Vagina (tissue), 2 donors: ENCODE measurements at places on chromosomes 5 and 9. TPM values are rescaled to one million over a fixed set of nuclear protein-coding genes. Genes with fewer than 3 reads are reported as not detected.

CARD6 gene
- total RNA-seq = 12.3 TPM

CDC20B gene
- total RNA-seq = not detected

CLK4 gene
- total RNA-seq = 31.9 TPM

WDR31 gene
- 2.0 TPM for total RNA-seq

- no peak overlapping the region for H3K27ac ChIP-seq
- H3K36me3 ChIP-seq = no peaks in the 10 kb centered on the region
- H3K27me3 ChIP-seq = no peaks in the 10 kb centered on the region
- H3K4me3 ChIP-seq = no peak overlapping the region
- H3K4me1 ChIP-seq = no peaks in the 10 kb centered on the region
- no peak for DNase-seq
These were observed 124.3 kb downstream of the STK32A start for GRCh38 chr5:147359101-147359500.

GRCh38 chr5:10974850-10975249, 213.8 kb upstream of the DAP start:
- H3K4me3 ChIP-seq = no peak overlapping the region
- H3K4me1 ChIP-seq = no peaks in the 10 kb centered on the region
- no peaks in the 10 kb centered on the region for H3K36me3 ChIP-seq
- no peaks in the 10 kb centered on the region for H3K27me3 ChIP-seq
- no peak for DNase-seq

- no peak for DNase-seq
- no peaks in the 10 kb centered on the region for H3K36me3 ChIP-seq
- no peak overlapping the region for H3K27ac ChIP-seq
- H3K4me1 ChIP-seq = peaks cover 18% of the 10 kb centered on the region
- H3K4me3 ChIP-seq = no peak overlapping the region
These were observed 59.8 kb downstream of the NREP start for GRCh38 chr5:111697215-111697614.

GRCh38 chr5:176716320-176716719, 69.0 kb downstream of the TSPAN17 start:
- no peak overlapping the region for H3K4me3 ChIP-seq
- H3K27ac ChIP-seq = no peak overlapping the region
- no peaks in the 10 kb centered on the region for H3K36me3 ChIP-seq
- no peaks in the 10 kb centered on the region for H3K4me1 ChIP-seq
- H3K27me3 ChIP-seq = no peaks in the 10 kb centered on the region
- no peak for DNase-seq
